ENCODE measurements at places on chromosomes 13 and 19.

GRCh38 chr13:51534041-51534817 lies 50.0 kb upstream of the WDFY2 start:
- no peak for DNase-seq

GRCh38 chr19:55650602-55651230 lies 2.7 kb downstream of the CCDC106 start:
- no peak for DNase-seq

GRCh38 chr19:13398780-13399726 lies 107.2 kb downstream of the CACNA1A start:
- DNase-seq: no peak

DNA sequence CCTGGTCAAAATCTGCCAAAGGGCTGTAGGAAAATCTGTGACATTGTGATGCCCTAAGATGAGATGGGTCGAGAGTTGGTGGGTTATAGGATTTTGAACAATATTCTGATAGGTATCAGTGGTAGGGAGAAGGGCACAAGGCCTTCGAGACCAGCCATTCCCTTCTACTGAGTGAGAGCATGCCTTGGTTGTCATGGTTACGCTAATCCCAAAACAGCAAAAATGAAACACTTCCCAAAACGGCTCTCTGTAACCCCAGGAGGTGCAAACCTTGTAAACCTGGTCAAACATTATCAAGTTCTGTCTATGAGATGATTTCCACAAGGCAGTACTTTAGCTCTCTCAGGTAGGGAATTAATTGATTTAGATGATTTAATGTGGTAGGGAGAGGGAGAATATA lies 158.7 kb upstream of the RNF113B start:
- DNase-seq: no peak

DNA sequence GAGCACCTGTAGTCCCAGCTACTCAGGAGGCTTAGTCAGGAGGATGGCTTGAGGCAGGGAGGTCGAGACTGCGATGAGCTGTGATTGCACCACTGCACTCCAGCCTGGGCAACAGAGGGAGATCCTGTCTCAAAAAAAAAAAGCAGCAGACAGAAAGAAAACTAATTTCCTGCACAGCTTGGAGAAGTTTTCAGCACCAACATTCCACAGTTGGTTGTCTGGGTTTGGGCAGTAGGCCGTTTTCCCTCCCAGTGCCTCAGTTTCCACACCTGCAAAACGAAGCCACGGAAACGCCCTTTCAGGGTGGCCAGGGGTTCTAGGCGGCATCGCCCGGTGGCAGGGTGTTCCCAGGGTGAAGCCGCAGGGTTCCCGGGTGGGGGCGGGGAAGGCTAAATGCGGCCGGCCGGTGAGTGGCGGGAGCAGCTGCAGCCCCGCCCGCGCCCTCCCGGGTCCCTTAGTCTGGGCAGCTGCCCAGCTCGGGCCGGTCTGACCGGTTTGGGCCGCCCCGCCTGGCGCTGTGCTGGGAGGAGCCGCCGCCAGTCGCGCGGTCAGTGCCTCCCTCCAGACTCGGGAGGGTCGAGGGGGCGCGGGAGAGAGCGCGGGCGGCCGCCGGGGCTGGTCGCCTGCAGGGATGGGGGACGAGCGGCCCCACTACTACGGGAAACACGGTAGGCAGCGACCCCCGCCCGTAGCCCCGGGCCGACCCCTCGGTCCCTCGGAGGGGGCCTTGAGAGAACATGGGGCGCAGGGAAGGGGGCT lies at the start of gene SLC44A2:
TSS of gene SLC44A2 (plus strand) at position 551 of the 759 bp plus-strand sequence. CDS start at position 632, 81 bp downstream.
- no peak for DNase-seq

Measured in D341Med (cell line).